ENCODE measurements at places on chromosomes 4 and X. TPM values are rescaled to one million over a fixed set of nuclear protein-coding genes. Genes with fewer than 3 reads are reported as not detected.

DNA sequence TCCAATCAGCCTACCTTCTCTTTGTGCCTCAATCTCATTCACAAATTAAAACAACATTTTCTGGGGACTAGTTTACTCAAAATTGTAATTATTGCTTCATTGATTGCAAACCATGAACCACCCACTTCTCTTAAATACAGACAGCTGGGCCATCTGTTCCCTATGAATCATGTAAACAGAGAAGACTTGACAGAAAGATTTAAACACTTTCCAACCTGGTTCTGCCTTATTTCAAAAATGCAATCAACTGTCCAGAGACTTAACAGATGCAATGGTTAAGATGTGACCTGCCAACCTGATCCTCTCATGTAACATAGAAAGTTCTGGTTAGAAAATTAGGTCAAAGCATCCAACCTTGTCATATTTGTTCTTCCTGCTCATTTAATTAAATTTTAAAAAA lies 20.8 kb upstream of the SERTM2 start:
- no peak overlapping the region for H3K4me3 ChIP-seq
- H3K4me1 ChIP-seq: no peaks in the 10 kb centered on the region
- H3K27ac ChIP-seq: no peak overlapping the region
- no peaks in the 10 kb centered on the region for H3K36me3 ChIP-seq

DNA sequence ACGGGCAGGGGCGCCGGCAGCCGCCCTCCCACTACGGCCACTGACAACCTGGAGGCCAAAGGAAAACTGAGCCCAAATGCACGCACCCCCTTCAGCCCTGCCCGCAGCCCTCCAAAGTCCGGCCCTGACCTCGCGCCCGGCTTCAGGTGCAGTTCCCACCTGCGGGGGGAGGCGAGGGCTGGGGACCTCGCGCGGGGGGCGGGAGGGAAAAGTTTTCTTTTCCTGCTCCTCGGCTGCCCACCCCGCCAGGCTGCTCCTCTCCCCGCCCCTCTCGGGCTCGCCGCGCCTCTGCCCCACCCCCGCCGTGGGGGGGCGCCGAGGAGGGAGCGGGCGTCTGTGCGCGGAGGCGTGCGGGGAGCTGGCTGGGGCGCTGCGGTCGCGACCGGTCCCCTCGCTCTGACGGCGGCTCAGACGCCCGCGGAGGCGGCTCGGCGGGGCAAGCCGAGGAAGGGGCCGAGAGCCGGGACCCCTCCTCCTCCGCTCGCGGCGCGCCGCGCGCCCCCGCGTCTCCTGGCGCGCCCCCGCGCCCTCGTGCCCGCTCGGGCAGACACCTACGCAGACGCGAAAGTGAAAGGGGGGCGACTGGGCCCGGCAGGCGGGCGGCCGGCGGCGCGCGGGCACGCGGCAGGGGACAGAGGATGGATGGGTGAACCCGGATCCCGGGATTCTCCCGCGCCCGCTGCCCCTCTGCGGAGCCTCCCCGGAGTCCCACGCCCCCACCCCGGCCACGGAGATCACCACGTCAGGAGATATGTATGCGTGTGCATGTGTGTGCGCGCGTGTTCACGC lies 3.1 kb upstream of the NR3C2 start:
- peak; percentile 47 for DNase-seq
- H3K4me3 ChIP-seq: no peak overlapping the region
- no peaks in the 10 kb centered on the region for H3K27me3 ChIP-seq
- no peaks in the 10 kb centered on the region for H3K36me3 ChIP-seq
- H3K27ac ChIP-seq: peak overlapping the region; percentile 55
- peaks cover 6% of the 10 kb centered on the region for H3K4me1 ChIP-seq

- no peaks in the 10 kb centered on the region for H3K27me3 ChIP-seq
- no peak overlapping the region for H3K4me3 ChIP-seq
- no peaks in the 10 kb centered on the region for H3K36me3 ChIP-seq
Measured at GRCh38 chr4:182478475-182478874, 235.3 kb downstream of the TENM3 start.

DNA sequence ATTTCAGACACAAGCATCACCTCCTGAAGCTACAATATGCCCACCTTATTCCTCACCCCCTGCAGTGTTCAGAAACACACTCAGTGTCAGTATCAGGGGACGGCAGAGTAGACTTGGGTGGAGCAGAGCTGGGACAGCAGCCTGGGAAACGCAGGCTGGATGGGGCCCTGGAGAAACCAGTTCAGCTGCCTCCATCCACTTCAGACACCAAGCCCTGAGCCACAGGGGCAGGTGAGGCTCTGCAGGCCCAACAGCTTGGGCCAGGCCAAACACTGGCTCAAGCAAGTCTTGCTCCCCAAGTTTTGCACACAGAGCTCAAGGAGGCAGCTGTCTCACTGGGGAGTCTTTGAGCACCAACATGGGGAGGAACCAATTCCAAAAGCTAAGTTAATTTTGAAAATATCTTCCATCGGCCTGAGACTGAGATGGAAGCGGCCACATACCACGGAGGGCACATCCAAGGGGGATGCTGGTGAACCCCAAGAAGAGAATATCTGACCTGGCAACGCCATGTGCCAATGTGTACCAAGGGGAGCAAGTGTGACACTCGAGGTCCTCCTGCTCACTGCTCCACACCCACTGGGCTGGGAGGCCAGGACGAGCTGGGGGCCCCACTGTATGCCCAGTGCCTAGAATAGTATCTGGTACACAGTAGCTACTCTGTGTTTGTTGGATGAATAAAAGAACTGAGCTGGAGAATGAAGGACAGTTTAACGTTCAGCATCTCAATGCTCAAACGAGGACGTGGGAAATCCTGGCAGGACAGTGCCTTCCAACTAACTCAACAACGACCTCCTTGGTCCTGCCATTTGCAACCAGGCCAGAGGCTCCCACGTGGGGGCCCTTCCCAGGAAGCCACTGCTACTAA lies 45.6 kb downstream of the PPP2R2C start:
- H3K27ac ChIP-seq: no peak overlapping the region
- no peaks in the 10 kb centered on the region for H3K4me1 ChIP-seq
- no peaks in the 10 kb centered on the region for H3K36me3 ChIP-seq
- no peaks in the 10 kb centered on the region for H3K27me3 ChIP-seq
- no peak overlapping the region for H3K4me3 ChIP-seq

DNA sequence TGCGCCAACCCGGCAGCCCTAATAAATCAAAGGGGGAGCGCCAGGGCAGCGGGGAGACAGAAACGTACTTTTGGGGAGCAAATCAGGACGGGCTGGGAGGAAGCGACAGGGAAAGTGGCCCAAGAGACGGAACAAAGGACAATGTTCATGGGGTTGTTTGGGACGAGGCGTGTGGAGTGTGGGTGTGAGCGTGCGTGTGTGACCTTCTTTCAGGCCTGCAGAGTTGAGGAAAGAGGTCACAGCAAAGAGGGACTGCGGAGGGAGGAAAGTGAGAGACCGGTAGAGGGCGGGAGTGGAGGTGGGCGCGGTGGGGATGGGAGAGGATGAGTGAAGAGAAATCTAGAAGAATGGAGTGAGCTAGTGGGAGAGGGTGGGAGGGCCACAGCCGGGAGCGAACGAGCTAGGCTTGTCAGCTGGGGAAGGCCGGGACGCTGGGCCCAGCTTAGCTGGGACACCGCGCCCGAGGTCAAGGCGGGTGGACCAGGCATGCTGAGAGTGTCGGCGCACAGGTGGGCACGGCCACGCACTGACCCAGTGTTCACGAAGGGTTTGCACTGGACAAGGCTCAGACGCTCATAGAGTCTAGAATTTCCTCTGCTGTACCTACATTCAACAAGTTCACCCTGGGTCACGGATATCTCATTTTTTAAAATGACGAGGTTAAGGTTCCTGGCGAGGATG lies 14.7 kb upstream of the PITX2 start:
- peaks cover 97% of the 10 kb centered on the region for H3K27me3 ChIP-seq
- H3K27ac ChIP-seq: no peak overlapping the region

DNA sequence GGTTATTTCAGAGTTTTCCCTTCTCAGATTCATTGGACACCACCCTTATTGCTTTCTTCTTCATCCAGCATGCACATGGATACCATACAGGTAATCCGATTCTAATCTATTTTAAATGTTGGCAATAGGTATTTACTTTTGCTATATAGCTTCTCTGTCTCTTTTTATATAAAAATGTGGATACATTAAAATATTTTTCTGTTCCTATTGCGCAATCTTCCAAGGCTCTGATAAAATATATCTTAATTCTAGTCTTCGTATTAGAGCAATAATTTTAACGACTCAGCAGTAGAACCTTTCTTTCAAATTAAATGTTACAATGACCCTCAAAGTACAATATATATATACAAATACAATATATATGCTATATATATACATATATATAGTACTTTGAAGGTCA lies 239.8 kb downstream of the DCAF12L2 start:
- no peaks in the 10 kb centered on the region for H3K27me3 ChIP-seq
- DNase-seq: no peak
- H3K4me1 ChIP-seq: no peaks in the 10 kb centered on the region
- no peaks in the 10 kb centered on the region for H3K36me3 ChIP-seq
- H3K4me3 ChIP-seq: no peak overlapping the region

- H3K36me3 ChIP-seq: no peaks in the 10 kb centered on the region
- H3K27ac ChIP-seq: no peak overlapping the region
- H3K4me1 ChIP-seq: peaks cover 9% of the 10 kb centered on the region
- no peak for DNase-seq
- H3K27me3 ChIP-seq: no peaks in the 10 kb centered on the region
Measured at GRCh38 chr4:26388671-26389070, 67.9 kb downstream of the RBPJ start.

GRCh38 chr4:25925486-25926201 lies 11.6 kb downstream of the SMIM20 start:
- no peaks in the 10 kb centered on the region for H3K27me3 ChIP-seq
- H3K36me3 ChIP-seq: no peaks in the 10 kb centered on the region
- no peak overlapping the region for H3K4me3 ChIP-seq

DNA sequence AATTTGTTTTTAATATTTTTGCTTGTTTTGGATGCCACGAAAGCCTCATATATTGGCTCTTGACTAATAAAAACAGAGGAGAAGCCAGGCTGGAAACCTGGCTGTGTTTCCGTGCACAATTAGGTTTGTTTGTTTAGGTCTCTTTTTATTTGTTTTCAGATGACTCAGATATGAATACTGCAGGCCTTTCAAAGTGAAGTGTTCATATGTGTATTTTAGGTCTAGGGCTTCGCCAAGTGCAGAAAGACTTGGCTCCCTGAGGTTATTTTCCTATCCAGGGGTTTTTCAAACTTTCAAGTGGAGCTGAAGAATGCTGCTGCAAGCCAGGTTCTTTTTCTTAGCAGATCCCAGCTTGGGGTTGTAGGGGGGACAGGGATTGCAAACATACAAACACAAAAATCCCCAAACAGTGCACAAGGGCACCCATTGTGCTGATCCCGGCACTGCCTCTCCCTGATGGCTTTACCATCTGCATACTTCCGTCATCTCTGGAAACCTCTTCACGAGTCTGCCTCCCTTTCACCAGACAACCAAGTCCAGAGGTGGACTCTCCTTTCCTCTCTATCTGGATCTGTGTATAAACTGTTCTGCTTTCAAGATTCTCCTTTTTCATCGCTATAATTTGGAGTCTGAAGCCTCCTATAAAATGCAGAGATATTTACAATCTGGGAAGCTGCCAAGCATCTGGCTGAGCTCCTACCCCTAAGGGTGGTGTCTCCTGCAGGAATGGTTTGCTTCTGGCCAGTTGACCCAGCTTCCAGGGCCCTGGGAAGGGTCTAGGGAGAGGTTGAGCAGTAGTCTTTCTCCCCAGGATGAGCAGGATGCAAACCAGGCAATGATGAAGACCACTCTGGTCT lies 108.6 kb downstream of the SMIM20 start:
- H3K4me1 ChIP-seq: no peaks in the 10 kb centered on the region
- DNase-seq: no peak
- no peak overlapping the region for H3K27ac ChIP-seq
- no peak overlapping the region for H3K4me3 ChIP-seq
- no peaks in the 10 kb centered on the region for H3K27me3 ChIP-seq

DNA sequence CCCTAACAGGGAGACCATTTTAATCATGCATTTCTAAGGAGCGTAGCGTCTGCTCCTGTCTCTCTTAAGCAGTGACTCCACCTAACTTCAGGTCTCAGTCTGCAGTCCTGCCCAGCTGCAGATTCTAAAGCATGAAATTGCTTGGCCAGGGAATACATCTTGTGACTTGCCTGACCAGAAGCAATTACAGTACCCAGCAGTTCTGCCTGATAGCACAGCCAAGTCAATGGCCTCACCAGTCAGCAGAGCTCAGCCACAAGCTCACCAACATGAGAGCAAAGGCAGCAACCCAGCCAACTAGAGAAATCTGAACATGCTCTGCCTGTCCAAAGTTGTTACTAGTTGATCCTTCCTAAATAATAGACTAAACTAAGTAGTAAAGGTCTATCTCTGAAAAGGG lies 2011.9 kb upstream of the PCDH10 start:
- H3K36me3 ChIP-seq: no peaks in the 10 kb centered on the region
- H3K27ac ChIP-seq: no peak overlapping the region
- H3K4me1 ChIP-seq: no peaks in the 10 kb centered on the region
- DNase-seq: no peak
- H3K4me3 ChIP-seq: no peak overlapping the region

GRCh38 chr4:146645921-146646320 lies 7.2 kb downstream of the POU4F2 start:
- H3K36me3 ChIP-seq: no peaks in the 10 kb centered on the region
- H3K4me3 ChIP-seq: no peak overlapping the region
- no peaks in the 10 kb centered on the region for H3K4me1 ChIP-seq
- peaks cover 68% of the 10 kb centered on the region for H3K27me3 ChIP-seq

GRCh38 chrX:45822124-45822523 lies 621.4 kb upstream of the DIPK2B start:
- no peaks in the 10 kb centered on the region for H3K36me3 ChIP-seq
- no peak for DNase-seq
- no peak overlapping the region for H3K27ac ChIP-seq
- H3K4me3 ChIP-seq: no peak overlapping the region
- H3K27me3 ChIP-seq: peaks cover 4% of the 10 kb centered on the region

- peaks cover 25% of the 10 kb centered on the region for H3K36me3 ChIP-seq
- no peak for DNase-seq
- peak overlapping the region; percentile 32 for H3K27ac ChIP-seq
- H3K4me1 ChIP-seq: peaks cover 11% of the 10 kb centered on the region
- H3K4me3 ChIP-seq: no peak overlapping the region
Measured at GRCh38 chrX:154029439-154029838, 9.7 kb upstream of the IRAK1 start.

DNA sequence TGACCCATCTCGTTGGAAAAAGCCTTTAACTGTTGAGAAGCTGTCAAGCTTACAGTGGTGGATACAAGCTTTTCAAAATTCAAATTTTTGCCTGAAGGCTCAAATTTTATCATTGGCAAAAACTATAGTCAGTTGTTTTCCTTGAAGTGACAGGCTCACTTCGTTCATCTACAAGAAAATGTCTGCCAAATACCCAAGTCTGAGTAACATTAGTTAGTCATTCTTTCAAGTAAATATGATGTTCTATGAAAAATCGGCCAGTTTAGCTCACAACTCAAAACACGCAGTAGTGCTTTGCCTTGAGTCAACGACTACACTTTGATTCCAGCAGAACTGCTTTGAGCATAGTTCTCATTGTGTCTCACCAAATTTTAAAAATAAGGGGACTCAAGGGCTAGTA lies 170.3 kb upstream of the MAMLD1 start:
- no peaks in the 10 kb centered on the region for H3K4me1 ChIP-seq
- H3K27ac ChIP-seq: no peak overlapping the region
- H3K4me3 ChIP-seq: no peak overlapping the region
- no peaks in the 10 kb centered on the region for H3K27me3 ChIP-seq
- DNase-seq: no peak

GRCh38 chrX:116272322-116272721 lies 101.8 kb downstream of the AGTR2 start:
- H3K27ac ChIP-seq: no peak overlapping the region
- no peak overlapping the region for H3K4me3 ChIP-seq
- H3K36me3 ChIP-seq: no peaks in the 10 kb centered on the region
- no peaks in the 10 kb centered on the region for H3K4me1 ChIP-seq
- no peaks in the 10 kb centered on the region for H3K27me3 ChIP-seq

MAEA gene
- total RNA-seq: 89.7 TPM

RPGR gene
- 7.0 TPM for total RNA-seq

KIT gene
- 0.54 TPM for total RNA-seq

GLUD2 gene
- 6.4 TPM for total RNA-seq

OTC gene
- total RNA-seq: not detected

SPIN2A gene
- not detected for total RNA-seq
